Fibroblast of villous mesenchyme (primary cell): ENCODE measurements at places on chromosomes 5 and 9. TPM values are rescaled to one million over a fixed set of nuclear protein-coding genes. Genes with fewer than 3 reads are reported as not detected.

Gene NUDT12
- 12.9 and 19.9 TPM in 2 replicates for total RNA-seq

Gene CTXN3
- not detected in 2 replicates for total RNA-seq

Gene PDLIM7
- 283 and 383 TPM in 2 replicates for total RNA-seq

Gene FGFR4
- total RNA-seq: 0.64 and 1.3 TPM in 2 replicates

Gene PCDHGA7
- 3.5 and 4.5 TPM in 2 replicates for total RNA-seq

Gene CDHR2
- total RNA-seq: not detected in 2 replicates

Gene SPOCK1
- 49.0 and 54.8 TPM in 2 replicates for total RNA-seq

Gene CFAP157
- total RNA-seq: under 0.01 TPM in 2 replicates

Gene PPIC
- total RNA-seq: 42.5 and 57.0 TPM in 2 replicates

Gene PCDHGA2
- total RNA-seq: 2.6 and 3.0 TPM in 2 replicates

Gene GPR151
- not detected in 2 replicates for total RNA-seq

Gene BTNL3
- total RNA-seq: not detected in 2 replicates

Gene HSD17B3
- not detected in 2 replicates for total RNA-seq

Gene BARHL1
- not detected in 2 replicates for total RNA-seq

Gene PCDHA1
- under 0.01 TPM in 1 of 2 replicates, not detected in the other for total RNA-seq

Gene SPINK13
- total RNA-seq: not detected in 2 replicates

Gene SPINK7
- not detected in 2 replicates for total RNA-seq

Gene SH3GLB2
- total RNA-seq: 30.9 and 39.3 TPM in 2 replicates

Gene FRMD3
- 0.64 and 0.86 TPM in 2 replicates for total RNA-seq

Gene DMRT3
- total RNA-seq: not detected in 2 replicates

Gene EQTN
- not detected in 2 replicates for total RNA-seq

Gene AHRR
- total RNA-seq: 22.5 and 35.1 TPM in 2 replicates

Gene LHFPL2
- total RNA-seq: 35.0 and 44.1 TPM in 2 replicates
